ENCODE measurements at places on chromosomes 1 and 21. TPM values are rescaled to one million over a fixed set of nuclear protein-coding genes. Genes with fewer than 3 reads are reported as not detected.

- DNase-seq, result no peak
Measured at GRCh38 chr21:44802396-44803153, 955 bp upstream of the UBE2G2 start.

DNA sequence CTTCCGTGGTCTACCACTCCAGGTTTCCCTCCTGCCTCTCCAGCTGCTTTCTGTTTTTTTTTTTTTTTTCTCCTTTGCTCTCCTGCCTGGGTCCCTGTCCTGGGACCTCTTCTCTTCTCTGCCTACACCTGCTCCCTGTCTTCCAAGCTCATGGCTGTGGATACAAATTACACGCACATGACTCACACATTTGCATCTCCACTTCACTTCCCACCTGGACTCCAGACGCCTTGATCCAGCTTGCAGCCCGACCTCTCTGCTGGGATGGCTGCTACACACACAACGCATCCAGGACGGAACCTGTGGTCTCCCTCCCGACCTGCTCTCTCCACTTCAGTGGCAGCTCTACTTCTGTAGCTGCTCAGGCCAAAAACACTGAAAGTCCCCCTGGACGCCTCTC is 44.4 kb upstream of the B3GALT5 start:
- no peak for DNase-seq

- DNase-seq, result no peak
Measured at GRCh38 chr1:19011845-19012231, 55.4 kb upstream of the IFFO2 start.

IKBKE gene
- polyA plus RNA-seq, result 40.7 TPM

GPR161 gene
- polyA plus RNA-seq, result not detected

All from CD14-positive monocyte (primary cell).